ENCODE measurements at places on chromosomes 16 and 17.

DNA sequence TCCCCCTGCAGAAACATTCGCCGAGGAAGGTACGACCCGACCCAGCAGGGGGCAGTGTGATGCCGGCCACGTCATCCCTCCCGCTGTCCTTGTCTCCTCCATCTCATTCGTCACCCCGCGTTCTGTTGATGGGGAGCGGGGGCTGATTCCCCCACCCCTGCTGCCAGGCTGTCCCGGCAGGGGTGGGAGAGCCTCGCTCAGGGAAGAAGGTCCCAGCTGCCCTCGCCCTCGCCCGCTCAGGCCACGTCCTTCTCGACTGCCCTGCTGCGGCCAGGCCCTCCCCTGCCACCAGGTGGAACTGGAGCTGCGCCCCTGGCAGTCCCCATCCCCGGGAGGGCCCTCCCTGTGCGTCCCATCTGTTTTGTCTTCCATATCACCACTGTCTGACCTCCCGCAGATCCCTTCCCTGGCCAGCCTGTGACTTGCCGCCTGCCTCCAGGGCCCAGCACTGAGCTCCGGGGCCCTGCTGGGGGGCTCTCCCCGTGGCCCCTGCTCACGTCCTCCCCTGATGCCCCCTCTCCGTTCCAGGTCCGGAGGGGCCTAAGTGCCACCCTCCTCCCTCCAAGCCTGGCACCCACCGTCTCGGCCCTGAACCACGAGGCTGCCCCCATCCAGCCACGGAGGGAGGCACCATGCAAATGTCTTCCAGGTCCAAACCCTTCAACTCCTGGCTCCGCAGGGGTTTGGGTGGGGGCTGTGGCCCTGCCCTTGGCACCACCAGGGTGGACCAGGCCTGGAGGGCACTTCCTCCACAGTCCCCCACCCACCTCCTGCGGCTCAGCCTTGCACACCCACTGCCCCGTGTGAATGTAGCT is 20.6 kb downstream of the ADAM11 start:
- peak; percentile 88 for DNase-seq

GRCh38 chr17:34865716-34866115 is 95.5 kb downstream of the CCT6B start:
- no peak for DNase-seq

GRCh38 chr17:47687748-47688147 is 6.2 kb upstream of the TBKBP1 start:
- no peak for DNase-seq

DNA sequence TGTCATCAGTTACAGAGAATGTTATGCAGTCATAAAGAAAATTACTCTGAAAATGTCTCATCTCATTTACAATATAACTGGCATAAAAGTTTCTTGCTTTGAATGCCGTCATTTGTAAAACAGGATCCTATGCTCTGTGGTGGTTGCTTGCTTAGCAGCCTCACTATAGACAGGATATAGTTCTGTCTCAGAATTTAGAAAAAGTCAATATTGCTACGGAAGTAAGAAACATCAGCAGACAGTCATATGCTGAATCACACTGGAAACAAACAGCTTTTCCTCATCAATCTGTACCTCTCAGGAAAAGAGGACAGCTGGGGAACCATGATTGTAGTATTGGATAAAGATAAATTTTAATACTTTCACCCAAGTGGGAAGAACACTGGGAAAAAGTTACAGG is 105.5 kb downstream of the MYO1D start:
- DNase-seq = no peak

- no peak for DNase-seq
These were observed 65.1 kb upstream of the ALOX12 start for GRCh38 chr17:6930749-6931148.

- no peak for DNase-seq
These were observed 159.2 kb upstream of the RPH3AL start for GRCh38 chr17:511833-512251.

DNA sequence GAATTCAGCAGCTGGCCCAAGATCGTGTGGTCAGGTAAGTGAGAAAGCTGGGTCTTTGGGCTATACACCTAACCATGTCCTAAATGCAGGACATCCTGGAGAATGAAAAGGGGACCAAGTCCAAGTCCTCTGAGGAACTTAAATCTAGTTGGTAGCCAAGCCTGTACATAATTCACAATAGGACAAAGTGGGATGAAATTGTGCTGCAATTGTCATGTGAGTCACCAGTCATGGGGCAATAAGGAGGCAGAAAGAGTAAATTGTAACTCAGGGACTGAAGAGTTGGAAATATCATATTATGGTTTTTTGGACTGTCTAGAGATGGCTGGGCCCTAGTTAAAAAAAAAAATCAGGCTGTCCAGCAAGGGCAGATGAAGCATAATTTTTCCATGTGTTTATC is 202.6 kb downstream of the CYLD start:
- no peak for DNase-seq

GRCh38 chr17:9308069-9308468 is 267.6 kb downstream of the STX8 start:
- no peak for DNase-seq

- DNase-seq = no peak
These were observed 3.9 kb upstream of the SETD1A start for GRCh38 chr16:30953511-30954124.

GRCh38 chr16:28923652-28924398 is 1.2 kb downstream of the RABEP2 start:
- no peak for DNase-seq

DNA sequence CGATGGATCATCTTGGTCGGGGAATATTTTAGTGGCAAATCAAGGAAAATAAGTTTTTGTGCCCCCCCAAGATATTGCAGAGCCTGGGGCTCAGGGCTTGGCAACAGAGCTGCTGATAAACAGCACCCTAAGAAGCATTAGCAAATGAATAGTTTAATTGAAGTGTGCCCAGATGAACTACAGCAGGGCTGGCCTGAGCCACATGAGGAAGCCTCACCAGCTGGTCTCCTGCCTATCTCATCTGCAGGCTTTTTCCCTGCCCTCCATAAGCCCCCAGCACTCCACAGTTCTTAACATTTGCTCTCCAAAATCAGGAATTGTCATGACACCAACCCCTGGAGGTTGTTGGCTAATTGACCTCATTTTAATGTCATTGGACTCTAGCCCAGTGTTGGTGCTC is 480.2 kb downstream of the HS3ST3B1 start:
- no peak for DNase-seq

- no peak for DNase-seq
These were observed 357.6 kb upstream of the SALL1 start for GRCh38 chr16:51508490-51509212.

DNA sequence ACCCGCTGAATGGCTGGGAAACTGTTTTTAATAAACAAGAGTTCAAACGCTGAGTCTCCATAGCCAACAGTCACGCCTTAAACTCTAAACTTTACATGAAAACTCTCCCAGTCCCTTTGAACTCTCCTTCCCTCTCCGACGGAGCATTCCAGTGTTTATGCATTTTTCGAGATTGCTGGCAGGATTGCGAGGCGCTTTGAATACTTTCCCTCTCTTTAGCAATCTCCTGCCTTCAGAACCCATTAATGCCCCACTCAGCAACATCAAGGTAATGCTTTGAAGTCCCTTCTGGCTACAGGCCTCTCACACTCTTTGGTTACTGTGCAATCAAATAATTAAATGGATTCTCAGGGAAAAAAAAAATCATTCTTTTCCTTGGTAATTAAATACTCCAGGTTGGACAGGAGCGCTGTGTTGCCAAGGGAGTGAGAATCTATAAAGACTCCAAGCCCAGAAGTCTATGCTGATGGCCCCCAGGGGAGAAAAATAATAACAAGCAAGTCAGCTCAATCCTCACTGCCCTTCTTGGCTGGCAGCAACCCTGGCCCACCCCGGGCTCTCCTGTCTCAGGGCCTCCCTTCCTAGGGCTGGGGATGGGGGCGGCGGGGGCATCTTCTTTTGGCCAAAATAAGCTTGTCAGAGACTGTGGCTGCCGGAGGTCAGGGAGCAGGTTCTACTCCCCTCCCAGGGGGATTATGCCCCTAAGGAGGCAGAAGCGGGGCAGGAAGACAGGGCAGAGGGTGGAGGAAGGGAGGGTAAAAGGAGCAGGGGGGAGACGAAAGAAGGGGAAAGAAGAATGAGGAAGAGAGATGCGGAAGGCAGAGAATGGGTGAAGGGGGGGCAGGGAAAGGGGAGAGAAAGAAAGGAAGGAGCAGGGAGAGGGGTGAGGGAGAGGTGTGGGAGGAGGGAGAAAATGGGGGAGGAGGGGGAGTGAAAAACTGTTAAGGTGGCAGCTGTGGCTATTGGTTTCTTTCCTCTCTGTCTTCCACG is 45.2 kb downstream of the AXIN2 start:
- no peak for DNase-seq

DNA sequence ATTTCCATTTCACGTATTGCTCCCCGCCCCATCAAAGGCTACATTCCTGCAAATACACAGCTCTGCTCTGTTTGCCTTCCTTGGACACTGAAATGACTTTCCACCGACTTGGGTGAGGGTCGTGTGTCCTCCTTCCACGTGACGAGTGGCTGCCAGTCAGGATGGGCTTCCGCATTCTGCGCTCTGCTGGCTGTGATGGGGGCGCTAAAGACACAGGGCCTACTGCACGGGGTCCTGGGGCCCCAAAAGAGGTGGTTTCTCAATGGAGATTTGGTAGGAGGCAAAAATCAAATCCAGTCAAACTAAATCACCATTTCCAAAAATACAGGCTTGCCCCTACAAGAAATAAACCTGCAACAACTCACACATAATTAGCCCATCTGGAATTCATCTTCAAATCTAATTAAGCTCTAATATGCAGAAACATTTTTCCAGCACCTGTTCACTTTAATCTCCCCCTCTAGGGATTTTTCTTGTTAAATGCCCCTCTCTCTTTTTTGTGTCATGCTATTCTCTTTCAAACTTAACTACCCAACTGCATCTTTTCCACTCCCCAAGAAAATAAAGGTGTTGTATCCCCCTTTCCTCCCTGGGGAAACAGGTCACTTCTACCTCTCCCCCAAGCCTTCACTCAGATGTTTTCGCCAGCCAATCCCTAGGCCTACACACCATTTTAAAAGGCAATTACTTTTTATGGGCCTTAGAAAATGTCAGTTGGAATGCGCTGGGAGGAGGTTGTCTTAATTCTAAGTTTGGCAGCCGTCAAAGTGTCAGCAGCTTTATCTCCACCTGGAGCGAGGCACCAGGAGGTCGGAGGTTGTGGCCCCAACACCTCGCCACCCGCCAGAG is 21.9 kb upstream of the FAAP100 start:
- no peak for DNase-seq

- DNase-seq = no peak
These were observed 300.6 kb upstream of the CDH5 start for GRCh38 chr16:66065925-66066324.

DNA sequence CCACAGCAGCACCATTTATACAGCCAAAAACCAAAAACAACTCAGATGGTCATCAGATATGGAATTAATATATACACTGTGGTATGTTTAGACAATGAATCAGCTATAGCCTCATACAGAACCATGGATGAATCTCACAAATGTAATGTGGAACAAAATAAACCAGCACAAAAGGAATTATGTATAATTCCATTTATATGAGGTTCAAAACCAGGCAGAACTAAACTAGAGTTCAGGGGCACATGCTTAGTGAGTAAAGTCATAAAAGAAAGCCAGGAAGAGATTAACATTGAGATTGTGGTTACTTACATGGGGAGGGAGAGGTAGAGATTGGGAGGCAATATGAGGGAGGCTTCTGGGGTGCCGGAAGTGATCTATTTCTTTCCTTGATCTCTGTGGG is 231.1 kb downstream of the COPRS start:
- no peak for DNase-seq

- no peak for DNase-seq
These were observed 24.2 kb downstream of the SLC12A3 start for GRCh38 chr16:56889206-56889605.

- DNase-seq = no peak
These were observed 13.9 kb downstream of the GNGT2 start for GRCh38 chr17:49196520-49196919.

DNA sequence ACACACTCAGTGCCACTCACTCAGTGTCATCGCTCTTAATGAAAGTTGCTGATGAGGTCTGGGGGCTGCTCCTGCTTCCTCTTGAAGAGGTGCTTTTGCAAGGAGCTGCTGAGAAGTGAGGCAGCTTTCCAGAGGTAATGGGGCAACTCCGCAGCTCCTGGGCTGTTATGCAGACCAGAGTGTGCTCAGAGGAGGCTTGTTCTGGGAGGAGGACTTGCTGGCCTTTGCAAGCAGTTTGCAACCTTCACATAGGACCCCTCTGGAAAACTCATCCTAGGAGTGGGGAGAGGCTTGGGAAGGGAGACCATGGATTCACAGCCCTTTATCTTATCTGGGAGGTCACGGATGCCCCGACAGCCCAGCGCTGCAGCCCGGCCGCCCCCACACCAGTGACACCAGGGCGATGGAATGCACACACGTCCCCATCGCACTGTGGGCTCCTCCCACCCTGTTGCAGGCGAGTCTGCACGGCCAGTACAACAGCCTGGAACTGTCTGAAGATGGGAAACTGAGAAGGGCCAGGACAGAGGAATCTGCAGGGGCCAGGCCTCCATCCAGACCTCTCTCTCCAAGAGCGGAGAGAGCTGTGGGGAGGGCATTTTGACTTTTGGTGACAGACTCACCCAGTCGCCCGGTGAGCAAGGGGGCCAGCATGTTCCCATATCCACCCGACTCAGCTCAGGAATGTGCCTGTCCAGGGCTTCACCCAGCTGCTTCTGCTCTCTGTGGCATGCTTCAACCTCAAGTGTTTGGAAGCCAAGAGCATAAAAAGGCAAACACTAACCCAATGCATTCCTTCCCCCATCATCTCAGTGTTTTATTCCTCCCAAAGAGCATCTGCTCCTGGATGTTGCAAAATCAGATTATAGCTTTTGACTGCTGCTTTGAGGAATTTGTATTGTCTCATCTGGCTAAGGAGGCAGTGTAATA is 78.6 kb upstream of the ZNF469 start:
- DNase-seq = no peak

DNA sequence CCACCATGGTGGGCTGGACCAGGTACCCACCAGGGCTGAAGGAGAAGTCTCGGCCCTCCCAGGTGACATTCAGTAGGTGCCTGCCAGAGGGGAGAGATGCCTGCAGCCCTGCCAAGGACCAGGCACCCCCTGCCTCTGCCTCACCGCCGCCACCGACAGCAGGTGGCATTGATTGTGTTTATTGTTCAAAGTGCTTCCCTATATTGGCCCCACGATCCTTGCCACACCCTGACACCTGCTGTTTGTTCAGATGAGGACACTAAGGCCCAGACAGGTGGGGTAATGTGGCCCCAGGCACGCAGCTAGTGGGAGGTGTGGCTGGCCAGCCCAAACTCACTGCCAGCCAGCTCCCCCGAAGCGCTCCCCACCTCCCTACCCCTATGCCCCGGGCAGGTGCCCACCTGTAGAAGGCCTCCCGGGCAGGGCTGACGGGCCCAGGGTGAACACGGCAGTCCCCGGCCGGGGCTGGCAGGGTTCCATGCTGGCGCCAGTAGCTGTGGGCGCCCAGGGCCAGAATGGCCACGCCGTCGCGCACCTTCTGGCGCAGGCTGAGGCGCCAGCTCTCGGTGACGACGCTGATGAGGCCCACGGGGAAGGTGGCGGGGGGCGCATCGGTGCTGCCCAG is 8.0 kb downstream of the GRIN2C start:
- DNase-seq = no peak

- no peak for DNase-seq
These were observed 152.5 kb upstream of the CIBAR2 start for GRCh38 chr16:85264752-85265151.
